ENCODE measurements at places on chromosomes 2 and 18.

GRCh38 chr2:151817929-151818328 is 10.3 kb downstream of the ARL5A start:
- DNase-seq = no peak

GRCh38 chr18:42807887-42808286 is 307.6 kb downstream of the RIT2 start:
- no peak for DNase-seq

DNA sequence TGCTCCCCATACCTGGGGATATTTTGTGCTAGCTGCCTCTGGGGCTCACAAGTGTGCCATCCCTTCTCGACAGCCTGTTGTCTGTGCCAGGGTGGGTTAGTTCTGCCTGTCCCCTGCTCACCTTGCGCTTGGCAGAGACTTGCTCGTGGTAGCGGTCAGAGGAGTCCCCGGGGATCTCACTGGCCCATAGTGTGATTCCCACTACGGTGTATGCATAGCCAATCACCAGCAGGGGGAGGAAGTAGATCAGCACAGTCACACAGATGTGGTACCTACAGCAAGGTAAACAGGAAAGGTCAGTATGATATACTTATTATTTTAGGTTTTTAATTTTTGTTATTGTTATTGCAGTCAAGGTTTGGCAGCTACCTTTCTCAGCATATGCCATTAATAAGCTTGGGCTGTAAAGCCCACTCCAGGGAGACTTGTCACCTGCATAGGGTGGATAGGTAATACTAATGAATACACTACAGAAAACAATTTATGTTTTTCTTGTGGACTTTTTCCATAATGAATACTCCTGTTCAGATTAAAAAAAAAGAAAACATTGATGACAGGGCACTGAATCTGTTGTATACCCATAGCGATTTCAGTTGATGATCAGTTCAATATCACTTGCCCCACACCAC is 95.2 kb downstream of the POLE4 start:
- DNase-seq = no peak

GRCh38 chr2:102698369-102699111 is 63.3 kb upstream of the TMEM182 start:
- DNase-seq = no peak

GRCh38 chr2:46296216-46296839 is 879 bp upstream of the EPAS1 start:
- DNase-seq = no peak

GRCh38 chr2:39059366-39059952 is 61.4 kb downstream of the SOS1 start:
- no peak for DNase-seq

GRCh38 chr2:199739413-199740110 is 111.4 kb downstream of the FTCDNL1 start:
- peak; percentile 45 for DNase-seq

GRCh38 chr2:105778080-105778607 is 33.4 kb downstream of the NCK2 start:
- no peak for DNase-seq

DNA sequence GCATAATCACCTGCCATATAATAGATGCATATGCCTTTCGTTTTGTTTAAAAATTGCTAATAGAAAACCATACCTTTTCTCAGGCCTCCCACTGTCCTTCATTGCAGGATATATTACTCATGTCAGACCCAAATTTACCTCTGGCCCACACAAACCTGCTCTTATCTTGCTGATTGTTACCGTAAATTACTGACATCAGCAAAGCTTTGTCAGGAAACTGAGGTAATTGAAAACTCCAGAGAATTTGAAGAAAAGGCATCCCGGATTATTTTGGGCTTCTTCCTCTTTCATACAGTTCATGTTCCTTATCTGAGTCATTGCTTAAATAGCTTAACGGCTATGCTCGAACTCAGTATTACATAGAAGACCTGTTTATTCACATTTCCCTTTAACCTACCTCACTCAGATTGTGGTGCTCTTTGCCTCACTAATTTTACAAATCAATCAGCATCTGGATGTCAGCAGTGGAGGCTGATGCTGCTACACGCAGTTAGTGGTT is 145.7 kb downstream of the ZEB2 start:
- DNase-seq = no peak

DNA sequence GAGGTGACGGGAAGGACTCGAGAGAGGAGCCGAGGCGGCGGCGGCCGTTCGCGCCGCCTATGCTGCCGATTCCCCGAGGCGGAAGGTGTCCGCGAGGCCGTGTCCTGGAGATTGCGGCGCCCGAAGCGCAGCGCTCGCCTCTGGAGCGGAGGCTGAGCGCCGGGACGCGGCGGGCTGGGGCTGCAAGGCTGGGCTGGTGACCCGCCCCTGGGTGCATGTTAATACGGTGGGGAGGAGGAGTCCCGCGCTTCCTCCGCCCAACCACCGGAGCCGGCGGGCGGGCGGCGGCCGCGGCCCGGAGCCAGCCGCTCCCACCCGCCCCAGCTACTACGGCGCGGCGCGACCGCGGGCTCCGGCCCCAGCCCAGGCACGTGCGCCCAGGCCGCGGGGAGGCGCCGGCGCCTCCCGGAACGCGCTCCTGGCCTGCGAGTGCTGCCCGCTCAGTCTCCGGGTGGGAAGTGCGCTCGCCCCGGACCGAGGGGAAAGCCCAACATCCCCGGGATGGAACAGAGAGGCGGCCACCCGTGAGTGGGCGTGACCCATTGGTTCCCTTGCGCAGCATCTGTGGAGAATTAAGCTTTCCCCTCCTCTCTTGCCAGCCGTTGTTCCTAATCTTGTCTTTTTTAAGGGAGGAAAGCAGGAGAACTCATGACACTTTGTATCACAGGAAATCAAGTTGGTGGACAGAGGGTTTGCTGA is at the start of gene DLGAP1:
TSS of gene DLGAP1 (minus strand) at position 195 of the 699 bp plus-strand sequence.
- DNase-seq = no peak

DNA sequence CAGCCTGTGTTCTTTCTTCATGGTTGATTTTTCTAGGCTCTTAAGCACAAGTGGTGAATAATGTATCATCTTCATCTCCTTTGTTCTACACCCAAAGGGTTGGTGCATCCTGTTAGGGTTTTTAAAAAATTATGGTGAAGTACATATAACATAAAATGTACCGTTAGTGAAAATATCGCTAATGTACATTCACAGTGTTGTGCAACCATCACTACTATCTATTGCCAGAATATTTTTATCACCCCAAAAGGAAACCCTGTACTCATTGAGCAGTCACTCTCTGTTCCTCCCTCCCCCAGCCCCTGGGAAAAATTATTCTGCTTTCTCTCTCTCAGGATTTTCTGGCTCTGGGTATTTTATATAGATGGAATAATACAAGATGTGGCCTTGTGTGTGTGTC is 98.5 kb downstream of the PRKCE start:
- no peak for DNase-seq

DNA sequence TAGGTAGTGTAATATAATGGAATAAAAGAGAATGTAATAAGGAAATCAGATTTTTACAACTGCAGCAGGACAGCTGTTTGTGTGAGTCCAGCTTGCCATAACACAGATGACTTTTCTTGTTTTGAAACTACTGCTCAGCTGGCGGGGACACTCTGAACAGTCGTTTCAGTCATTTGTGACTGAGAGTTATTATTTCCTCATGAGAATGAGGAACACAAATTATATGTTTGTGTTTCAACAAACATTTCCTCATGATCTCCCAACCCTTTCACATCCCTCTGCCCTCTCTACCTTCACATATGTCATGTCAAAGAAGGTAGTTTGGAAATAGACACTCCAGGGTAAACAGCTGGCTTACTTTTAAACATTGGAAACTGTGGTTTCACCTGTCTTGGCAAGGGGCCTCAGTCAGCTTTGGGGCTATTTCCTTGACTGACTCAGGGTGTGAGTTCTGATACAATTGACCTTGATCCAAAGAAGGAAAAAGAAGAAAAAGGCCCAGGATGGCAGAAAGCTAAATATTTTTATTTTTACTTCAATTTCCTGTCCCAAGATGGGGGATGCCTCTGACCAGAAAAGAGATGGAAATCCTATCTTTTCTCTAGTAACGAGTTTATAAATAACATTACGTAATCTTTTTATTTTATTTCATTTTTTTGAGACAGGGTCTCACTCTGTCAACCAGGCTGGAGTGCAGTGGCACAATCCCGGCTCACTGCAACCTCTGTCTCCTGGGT is 593 bp downstream of the SP140L start:
- no peak for DNase-seq

DNA sequence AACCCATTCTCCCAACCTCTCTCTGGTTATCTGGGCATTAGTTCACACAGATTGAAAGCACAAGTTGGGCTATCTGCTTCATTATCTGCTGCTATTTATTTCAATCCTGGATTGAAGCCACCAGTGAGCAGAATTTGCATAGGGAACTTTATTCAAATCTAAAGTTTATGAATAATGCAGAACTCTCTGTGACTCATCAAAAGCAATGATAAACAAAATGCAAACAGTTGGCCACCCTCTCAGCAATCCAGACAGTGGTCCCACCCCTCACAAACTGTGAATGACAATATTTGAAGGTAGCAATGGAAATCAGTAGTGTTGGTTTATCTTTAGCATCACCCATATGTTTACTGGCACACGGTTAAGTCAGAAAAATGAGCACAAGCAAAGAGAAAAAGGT is 106.8 kb upstream of the TMEM178A start:
- no peak for DNase-seq

DNA sequence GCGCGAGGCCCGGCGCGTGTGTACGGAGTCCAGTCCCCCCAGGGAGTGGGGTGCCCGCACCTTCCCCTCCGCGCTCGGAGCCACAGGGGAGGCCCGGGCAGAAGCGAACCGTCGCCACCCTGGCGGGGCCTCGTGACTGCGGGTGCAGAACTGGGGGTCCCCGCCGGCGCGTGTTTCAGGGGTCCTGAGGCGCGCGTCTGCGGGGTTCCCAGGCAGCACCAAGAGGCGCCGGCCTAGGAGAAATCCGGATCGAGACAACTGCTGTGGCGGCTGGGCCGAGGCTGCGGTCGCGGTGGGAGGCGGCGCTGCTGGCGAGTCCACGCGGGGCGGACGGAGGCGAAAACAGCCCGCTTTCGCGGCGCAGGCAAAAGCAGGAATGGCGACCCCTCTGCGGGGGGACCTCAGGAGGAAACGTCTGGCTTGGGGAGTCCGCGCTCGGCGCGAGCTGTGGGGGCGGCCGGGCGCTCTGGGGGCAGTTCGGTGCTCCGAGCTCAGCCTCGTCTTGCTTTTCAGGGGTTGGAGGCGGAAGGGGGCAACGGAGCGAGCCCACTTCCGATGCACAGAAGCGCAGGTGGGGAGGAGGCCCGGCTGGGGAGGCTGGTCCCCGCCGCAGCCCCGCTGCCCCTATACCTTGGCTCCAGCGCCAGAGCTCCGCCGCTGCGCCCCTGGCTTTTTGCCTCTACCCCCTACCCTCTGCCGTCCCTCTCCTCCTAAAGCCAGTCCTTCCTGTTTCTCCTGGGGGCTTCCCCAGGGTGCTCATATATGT is 81.5 kb upstream of the LDLRAD4 start:
- no peak for DNase-seq

DNA sequence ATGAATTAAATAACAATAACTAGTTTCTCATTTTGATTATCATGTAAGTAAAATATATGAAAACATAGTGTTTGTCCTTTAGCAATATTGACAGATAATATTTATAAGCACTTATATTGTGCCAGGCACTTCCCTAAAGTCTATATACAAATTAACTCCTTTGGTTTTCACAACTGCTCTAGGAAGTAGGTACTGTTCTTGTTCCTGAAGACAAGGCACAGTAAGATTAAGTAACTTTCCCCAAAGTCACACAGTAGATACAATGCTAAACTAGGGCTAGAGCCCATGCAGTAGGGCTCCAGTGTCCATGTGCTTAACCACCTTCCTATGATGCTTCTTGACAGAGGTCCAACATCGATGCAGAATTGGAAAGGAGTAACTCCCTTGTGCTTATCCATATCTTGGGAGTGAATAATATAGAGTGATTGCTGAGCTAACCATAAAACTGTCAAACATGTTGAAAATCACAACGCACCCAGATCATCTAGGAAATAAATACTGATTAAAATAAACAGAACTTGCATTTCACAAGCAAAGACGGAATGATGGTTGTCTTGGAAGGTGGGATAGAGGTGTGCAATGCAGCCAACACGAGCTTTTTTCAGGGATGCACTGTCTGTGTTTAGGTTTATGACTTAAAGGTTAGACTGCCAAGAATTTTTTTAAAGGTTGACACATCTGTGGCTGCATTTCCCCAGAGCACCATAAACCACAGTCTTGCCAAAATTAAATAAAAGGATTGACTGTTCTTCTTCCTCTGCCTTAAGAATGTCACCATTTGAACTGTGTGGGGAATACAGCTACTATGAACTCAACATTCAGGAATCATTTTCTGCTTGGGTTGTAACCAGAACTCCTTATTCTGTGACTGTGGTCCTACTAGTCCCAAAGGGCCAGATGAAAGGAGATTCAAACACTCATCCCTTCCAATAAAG is 80.8 kb downstream of the ANKRD44 start:
- no peak for DNase-seq

DNA sequence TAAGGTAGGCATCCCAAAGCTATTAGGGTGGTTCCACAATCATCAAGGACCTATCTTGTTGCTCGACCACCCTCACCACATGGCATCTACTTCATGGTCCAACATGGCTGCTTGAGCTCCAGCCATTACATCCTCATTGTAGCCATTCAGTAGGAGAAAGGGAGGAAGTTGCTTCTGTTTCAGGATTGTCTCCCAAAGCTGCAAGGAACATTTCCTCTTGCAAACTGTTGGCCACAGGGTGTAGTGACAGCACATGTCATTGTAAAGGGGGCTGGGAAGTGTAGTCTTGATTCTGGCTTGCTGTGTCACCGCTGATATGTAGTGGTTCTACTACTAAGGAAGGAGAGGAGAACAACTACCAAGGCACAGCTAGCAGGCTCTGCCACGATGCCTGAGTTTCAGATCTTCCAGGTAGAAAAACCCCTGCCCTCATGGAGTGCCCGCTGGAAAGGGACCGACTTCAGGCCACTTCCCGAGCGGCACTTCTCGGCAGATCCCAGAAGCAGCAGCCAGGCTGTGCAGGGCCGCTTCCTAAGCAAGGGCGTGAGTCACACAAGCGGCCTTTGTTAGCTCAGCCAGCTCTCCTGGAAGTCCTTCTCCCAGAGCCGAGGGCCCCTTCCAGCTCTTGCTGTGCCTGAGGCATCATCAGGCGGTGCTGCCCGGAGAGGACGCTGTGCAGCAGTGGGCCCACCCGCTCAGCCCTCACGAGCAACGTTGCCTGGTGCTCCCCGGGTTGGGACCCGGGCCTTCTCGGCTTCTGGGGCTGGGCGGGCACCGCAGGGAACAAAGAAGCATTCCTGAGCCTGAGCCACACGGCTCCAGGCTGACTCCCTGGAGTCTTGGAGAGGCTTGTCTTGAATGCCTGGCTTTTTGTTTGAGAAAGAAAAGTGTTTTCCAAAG is 58.2 kb downstream of the HS6ST1 start:
- DNase-seq = peak; percentile 31

- DNase-seq = no peak
Measured at GRCh38 chr18:55136258-55136657, 177.0 kb upstream of the CCDC68 start.

DNA sequence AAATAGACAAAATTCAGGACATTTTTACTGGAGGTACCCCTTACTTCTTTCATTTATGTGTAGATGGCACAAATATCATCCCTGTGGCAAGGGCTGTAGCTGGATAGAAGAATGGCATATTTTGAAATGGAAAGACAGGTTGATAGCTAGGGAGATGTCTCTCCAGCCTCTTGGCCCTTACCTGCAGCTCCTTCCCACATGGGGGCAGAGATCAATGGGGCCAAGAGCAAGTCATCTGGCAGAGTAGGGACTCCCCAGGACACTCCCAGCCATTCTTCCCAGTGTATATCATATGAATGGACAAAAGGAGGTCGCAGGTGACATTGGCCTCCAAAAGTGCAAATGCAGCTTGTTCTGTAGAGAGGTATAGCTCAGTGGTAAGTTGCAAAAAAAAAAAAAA is 192.2 kb upstream of the ATP5MC3 start:
- DNase-seq = no peak

GRCh38 chr2:159738509-159739390 is 26.4 kb downstream of the MARCHF7 start:
- DNase-seq = no peak

GRCh38 chr18:13376841-13377351 is 158.3 kb downstream of the LDLRAD4 start:
- no peak for DNase-seq
